ENCODE measurements at places on chromosomes 2 and 18. TPM values are rescaled to one million over a fixed set of nuclear protein-coding genes. Genes with fewer than 3 reads are reported as not detected.

Gene HOXD13
- total RNA-seq = not detected

Gene C2orf80
- not detected for total RNA-seq

- no peak for DNase-seq
Observed at GRCh38 chr2:151085181-151085611, 176.5 kb downstream of the RBM43 start.

- no peak for DNase-seq
Observed at GRCh38 chr18:53682796-53683195, 541.7 kb downstream of the MBD2 start.

GRCh38 chr18:12029786-12030584 lies 48.7 kb downstream of the IMPA2 start:
- no peak for DNase-seq

- DNase-seq = no peak
Observed at GRCh38 chr2:240069829-240070228, 16.5 kb upstream of the OR6B3 start.

Gene SCTR
- not detected for total RNA-seq

DNA sequence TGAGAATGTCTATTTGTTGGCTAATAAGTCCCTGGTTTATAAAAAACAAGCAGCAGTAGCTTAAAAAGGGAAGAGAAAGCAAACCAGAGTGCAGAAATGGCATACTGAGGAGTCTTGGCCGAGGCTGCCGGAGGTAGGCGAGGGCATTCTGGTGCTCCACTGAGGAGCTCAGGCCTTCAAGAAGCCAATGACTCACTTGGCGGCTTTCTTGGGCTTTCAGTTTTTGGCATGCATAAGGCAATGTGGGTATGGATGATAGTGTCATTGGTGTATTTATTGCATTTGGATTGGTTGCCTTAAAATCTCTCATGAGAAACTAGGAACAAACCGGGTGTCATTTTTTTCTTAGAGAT lies 119.6 kb upstream of the ARL5A start:
- DNase-seq = peak; percentile 4

- DNase-seq = no peak
Observed at GRCh38 chr2:240974771-240975572, 23.4 kb upstream of the SNED1 start.

- DNase-seq = no peak
Observed at GRCh38 chr2:31011587-31011986, 126.7 kb downstream of the GALNT14 start.

GRCh38 chr2:182391443-182391842 lies 35.4 kb downstream of the PDE1A start:
- no peak for DNase-seq

GRCh38 chr2:171966235-171966634 lies 33.5 kb upstream of the METAP1D start:
- DNase-seq = no peak

Gene DLX2
- total RNA-seq = under 0.01 TPM

GRCh38 chr2:144026753-144027152 lies 493.2 kb downstream of the ZEB2 start:
- no peak for DNase-seq

DNA sequence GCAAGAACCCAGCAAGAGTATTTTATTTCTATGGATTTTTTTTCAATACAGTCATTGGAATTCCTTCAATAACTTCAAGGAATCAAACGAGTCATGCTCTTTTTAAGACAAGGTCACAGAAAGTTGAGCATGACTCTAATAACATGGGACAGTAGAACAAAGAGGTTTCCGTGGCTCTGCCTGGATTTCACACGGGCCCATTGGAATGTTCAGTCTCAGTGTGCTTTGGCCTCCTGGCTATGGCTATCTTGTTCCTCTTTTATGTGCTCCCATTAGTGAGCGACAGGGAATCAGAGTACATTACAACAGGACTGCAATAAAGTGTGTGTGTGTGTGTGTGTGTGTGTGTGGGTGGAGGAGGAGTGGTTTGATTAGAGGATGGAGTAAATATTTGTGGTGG lies 312.4 kb downstream of the DCC start:
- DNase-seq = no peak

GRCh38 chr18:74534150-74534969 lies at the start of gene CNDP1:
Gene CNDP1 (plus strand): TSS chr18:74534500. CDS start chr18:74534668, 168 bp downstream.
- DNase-seq = no peak

DNA sequence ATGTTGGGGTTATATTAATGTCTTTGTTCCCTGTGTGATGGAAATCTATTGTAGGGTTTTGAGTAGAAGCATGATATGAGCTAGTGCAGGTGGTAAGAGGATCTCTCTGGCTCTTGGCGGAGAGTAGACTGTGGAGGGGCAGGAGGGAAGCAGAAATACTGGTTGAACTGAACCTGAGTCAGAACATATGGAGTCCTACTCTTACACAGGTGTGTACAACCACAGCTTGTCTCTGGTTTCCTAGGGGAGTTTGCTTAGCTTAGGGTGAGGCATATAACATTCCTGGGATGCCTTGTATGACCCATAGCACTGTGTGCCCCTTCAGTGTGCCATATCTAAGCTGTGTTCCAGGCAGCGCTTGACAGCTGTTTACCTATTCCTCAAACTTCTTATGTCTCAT lies 97.3 kb upstream of the GCFC2 start:
- no peak for DNase-seq

Gene RNF125
- 2.8 TPM for total RNA-seq

DNA sequence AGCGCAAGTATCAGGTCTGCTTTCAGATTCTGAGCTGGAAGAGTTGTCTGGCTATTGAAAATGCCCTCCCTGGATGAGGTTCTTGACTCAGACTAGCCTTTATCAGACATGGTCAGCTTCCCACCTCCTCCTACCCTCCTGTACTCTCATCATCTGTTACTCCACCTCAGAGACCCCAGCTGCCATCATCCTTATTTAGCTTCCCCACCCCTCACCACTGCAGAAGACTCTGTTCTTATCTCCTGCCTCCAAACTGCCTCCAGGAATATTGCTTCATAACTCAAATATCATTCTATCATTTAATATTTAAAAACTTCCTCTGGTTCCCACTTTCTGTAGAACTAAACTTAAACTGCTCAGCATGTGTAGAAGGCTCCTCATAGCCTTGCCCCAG lies 31.1 kb upstream of the PPP3R1 start:
- DNase-seq = no peak

DNA sequence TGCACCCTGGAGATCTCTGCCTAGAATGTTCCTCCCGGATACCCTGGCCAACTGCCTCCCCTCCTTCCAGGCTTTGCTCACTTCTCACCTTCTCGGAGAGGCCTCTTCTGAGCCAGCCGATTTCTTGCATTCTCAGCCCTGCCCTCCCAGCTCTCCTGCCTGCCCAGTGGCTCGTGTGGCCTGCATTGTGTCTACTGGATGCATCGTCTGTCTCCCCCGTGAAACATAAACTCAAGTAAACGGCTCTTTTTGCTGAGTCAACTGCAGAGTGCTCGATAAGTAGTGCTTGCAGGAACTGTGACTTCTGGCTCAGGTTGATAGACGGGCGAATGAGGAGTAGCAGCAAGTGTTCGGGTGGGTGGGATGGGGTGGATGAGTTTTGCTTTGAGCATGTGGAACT lies 112.5 kb upstream of the ODC1 start:
- no peak for DNase-seq

Gene GPR39
- total RNA-seq = 0.22 TPM

DNA sequence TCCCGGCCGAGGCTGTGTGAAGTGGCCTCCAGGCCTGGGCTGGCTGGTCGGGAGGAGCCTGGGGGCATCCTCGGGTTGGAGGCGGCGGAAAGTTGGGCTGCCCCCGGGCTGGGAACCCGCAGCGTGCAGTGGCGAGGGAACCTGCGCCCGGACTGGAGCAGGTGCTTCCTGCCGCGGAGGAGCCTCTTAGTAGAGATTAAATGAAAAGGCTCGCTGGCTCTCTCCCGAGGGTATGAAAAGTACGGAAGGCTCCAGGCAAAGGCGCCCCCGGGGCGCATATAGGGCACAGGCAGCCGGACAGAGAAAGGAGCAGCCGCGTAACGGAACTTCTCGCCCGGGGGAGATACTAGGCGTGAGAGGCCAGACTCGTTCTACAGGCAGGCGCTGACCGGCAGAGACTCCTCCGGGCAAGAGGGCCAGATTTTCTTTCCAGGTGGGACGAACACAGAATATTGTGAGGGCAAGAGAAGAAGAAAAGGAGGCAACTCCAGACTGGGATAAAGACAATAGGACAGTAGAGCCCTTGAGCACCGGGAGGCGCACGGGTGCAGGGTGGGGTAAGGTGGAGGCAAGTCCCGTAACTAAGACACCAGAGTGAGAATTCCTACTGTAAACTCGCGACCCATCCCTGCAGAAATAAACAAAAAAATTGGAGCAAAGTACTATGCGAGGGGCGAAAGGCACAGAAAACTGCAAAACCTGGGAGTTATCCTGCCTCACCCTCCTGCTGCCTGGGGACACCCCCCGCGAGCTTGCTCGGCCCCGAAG lies 816 bp downstream of the CDH2 start:
- no peak for DNase-seq

- no peak for DNase-seq
Observed at GRCh38 chr2:136441979-136442714, 323.2 kb upstream of the THSD7B start.

DNA sequence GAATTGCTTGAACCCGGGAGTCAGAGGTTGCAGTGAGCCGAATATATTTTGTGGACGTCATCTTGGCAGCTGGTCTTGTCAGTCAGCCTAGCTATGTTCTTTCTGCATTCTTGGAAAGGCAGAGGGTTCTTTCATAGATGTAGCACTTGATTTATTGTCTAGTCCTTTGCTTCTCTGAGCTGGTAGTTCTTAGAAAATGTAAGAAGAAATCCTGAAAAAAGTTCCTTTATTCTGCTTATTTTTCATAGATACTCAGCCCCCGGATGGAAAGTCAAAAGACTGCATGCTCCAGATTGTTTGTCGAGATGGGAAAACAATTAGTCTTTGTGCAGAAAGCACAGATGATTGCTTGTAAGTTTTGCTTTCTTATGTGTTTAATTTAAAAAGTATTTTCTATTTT lies 21.3 kb downstream of the PLEKHB2 start:
- no peak for DNase-seq

Gene PRLH
- total RNA-seq = not detected

Gene LYG2
- total RNA-seq = not detected

Gene CERKL
- total RNA-seq = not detected

DNA sequence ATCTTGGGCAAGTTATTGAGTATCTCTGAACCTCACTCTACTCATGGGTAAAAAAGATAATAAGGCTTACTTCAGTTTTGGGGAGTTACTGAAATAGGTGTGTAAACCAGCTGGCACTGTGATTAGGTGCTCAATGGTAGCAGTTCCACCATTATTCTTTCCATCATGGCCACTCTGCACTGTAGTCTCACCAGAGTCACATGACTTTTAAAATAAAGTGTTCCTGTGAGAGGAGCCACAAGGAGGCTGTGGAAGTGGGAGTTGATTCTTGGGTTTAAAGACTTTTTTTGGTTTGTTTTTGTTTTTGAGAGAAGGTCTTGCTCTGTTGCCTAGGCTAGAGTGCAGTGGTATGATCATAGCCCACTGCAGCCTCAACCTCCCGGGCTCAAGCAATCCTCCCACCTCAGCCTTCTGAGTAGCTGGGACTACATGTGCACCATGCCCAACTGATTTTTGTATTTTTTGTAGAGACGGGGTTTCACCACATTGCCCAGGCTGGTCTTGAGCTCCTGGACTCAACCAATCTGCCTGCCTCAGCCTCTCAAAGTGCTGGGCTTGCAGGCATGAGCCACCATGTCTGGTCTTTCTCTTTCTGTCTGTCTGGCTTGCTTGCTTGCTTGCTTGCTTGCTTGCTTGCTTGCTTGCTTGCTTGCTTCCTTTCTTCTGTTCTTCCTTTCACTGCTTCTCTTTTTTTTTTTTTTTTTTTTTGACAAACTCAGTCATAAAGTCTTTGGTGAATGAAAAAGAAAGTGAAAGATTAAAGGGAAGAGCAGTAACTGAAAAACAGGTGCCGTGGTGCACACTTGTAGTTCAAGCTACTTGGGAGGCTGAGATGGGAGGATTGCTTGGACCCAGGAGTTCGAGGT lies 21.2 kb upstream of the ACVR1 start:
- DNase-seq = no peak

GRCh38 chr2:240233885-240234502 lies 93.5 kb upstream of the OTOS start:
- DNase-seq = no peak

GRCh38 chr2:45743531-45744396 lies 92.3 kb downstream of the PRKCE start:
- peak; percentile 89 for DNase-seq

- no peak for DNase-seq
Observed at GRCh38 chr2:105752691-105753358, 8.1 kb downstream of the NCK2 start.

DNA sequence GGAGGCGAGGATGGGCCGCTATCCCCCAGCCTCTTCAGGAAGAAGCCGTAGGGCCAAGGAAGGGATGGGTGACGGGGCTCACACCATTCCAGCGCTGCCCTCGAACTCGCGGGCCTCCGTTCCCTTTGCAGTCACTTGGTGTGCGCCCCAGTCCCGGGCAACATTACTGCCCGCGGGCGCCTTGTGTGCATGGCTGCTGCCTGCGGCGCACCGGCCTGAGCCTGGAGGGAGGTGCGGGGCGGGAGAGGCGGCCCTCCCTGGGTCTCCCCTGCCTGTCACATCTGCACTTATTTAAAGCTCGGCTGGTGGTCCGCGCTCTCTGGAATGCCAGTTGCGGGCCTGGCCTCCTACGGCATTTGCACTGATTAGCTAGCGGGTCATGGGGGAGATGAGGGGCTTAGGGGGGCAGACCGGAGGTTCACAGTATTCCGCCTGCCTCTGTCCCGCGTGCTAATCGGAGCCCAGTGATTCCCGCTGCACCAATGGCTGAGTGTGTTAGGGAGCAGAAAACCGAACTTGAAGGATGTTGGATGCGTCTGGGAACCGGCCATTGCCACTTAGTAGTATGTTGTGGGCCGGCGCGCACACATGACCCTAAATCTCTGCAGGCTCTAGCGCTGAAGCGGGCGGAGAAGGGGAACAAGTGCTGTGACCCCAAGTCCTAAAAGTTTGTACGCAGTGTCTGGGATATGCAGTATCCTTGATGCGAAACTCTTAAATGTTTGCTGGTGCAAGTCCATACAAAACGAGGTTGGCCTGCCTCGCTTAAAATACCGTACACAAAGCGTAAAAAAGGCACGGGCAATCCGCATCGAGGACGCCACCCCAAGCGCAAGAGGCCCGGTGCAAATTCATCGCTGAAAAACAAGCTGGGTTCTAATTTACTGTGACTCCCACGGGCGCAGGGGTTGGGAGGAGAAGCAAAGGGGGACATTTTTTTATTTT lies 161.2 kb upstream of the SIX2 start:
- peak; percentile 49 for DNase-seq

DNA sequence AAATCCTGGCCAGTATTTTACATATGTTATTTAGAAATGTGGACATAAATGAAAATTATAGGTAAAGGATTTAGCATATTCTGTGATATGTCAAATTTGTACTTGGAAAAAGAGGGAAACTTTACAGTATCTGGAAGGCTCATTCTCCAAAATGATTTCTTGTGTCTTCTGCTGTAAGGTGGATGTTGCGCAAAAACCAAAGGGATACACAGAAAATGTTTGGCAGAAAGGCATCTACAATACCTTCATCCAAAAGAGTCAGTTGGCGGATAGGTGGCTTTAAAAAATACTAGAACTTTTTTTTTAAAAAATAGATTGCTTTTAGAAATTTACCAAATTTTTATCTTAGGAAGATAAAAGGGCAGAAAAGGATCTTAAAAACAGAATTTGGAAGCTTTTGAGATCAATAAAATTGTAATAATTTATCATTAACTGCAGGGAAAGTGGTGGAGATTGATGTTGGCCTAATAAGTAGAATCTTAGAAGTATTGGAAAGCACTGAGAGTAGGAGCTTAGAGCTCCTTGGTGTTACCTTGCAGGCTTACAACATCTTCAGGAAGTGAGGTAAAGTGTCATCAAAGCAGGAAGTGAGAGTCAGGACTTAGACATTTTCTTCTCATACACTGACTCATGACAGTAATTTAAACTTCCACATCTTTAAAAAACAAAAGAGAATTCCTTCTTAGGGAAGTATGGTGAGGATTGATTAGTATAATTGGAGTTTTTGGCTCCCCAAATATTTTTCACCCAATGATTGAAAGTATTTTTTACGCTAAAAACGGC lies 2.1 kb downstream of the NABP1 start:
- DNase-seq = peak; percentile 88
